NCI-H2081 treated with DMSO at 0.1 percent for 48 hours (cell line): ENCODE measurements at places on chromosomes 4 and X.
A peak's percentile ranks its signal among the peaks of the same experiment; 100 is the strongest.

GRCh38 chr4:165927366-165927765 lies 54.3 kb downstream of the TLL1 start:
- DNase-seq = no peak

DNA sequence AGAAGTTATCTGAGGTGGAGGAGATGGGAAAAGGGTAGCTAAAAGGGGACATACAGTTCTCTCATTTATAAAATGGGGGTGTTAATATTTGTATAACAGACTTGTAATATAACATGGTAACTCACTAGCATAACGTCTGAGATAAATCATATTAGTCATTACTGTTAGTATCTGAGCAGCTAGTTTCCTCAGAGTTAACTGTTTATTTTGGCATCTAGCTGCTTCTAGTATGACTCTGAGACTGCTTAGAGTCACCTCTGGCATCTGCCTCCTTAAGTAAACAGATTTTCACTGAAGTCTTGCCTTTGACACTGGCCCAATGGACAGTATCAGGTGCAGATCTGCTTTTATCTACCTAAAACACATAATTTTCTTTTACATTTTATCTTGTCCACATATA lies 58.1 kb downstream of the SLC30A9 start:
- DNase-seq = no peak

GRCh38 chrX:78429172-78429571 lies 101.8 kb upstream of the CYSLTR1 start:
- DNase-seq = no peak

- no peak for DNase-seq
Observed at GRCh38 chr4:155590796-155591585, 75.7 kb upstream of the GUCY1A1 start.

GRCh38 chr4:7978489-7978888 lies 38.8 kb upstream of the AFAP1 start:
- DNase-seq = no peak

- peak; percentile 71 for DNase-seq
Observed at GRCh38 chr4:152063621-152064240, 302.9 kb upstream of the GATB start.

DNA sequence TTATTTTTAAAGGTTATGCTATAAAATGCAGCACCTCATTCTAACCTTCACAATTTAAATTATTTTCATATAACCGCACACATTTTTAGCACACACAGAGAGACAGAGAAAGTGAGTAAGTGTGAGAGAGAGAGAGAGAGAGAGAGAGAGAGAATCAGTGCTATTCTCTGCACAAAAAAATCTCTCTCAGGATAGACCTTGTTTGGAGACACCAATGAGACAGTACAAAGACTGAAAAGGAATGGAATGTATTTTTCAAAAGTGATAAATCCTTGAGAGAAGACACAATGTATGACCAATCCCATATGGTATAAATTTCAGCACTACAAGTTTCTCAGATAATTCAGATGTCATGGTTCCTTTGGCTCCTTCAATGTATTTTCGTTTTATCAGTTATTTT lies 132.1 kb upstream of the PCDH18 start:
- no peak for DNase-seq

DNA sequence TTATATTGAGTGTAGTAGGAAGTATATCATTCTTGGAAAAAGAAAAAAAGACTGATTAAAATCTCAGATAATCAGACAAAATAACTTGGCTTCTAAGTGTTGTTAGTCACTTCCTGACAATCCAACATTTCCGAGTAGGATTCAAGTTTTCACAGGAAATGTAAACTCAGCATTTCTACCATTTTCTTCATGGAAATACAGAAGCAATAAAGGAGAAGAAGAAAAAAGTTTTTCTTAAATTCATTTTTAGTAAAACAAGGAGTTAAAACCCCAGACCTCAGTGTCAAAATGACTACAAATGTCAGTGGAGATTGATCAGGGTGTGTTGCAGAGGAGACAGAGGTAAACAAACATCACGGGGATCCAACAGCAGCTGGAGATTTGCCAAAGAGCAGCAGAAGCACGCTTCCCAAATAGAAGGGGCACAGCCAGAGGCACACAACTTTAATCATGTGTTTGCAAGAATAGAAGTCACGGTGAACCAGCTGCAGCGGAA lies 129.3 kb upstream of the FAM9B start:
- peak; percentile 23 for DNase-seq

- no peak for DNase-seq
Observed at GRCh38 chr4:28702571-28702970, 1841.9 kb downstream of the STIM2 start.

DNA sequence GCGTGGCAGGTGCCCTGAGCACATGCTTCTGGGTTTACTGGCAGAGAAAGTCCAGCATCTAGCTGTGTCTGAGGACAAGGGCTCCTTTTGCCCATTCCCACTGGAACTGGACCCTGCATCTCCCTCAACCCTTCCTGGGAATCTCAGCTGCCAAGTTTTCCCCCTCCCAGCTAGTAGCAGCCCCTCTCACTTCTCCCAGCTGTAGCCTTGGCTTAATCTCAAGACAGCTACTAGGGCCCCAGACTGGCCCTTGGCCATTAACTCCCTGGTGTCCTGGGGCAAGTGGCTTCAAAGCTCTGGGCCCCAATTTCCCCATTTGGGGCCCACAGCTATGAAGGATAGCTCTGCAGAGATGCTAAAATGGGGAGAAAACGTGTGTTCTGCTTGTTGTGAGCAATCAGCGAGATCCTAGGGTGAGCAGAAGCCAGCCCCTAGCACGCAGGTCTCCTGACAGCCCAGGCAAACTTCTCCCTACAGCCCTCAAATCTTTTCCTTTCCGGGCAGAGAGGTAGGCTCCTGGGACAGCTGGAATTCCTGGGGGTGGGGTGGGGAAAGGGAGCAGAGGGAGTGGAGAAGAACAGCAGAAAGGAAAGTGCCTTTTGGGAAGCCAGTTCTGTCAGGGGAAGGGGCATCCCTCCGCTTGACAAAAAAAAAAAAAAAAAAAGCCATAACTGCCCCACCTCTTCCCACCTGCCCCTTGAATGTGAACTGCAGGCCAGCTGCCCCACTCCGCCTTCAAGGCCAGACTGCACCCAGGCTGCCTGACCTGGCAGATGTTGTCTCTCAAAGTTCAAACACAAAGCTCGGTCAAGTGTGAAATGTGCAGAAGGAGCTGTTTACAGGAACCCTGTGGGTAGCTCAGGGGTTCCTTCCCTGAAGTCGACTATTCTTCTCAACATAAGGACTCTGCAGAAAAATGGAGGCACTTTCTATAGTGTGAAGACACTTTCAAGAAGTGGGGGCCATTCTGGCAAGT lies 16.6 kb downstream of the FGD1 start:
- DNase-seq = no peak

- no peak for DNase-seq
Observed at GRCh38 chr4:184550476-184550875, 76.1 kb upstream of the IRF2 start.

- no peak for DNase-seq
Observed at GRCh38 chr4:101271516-101271915, 75.8 kb downstream of the PPP3CA start.

GRCh38 chrX:21907260-21907659 lies 33.2 kb upstream of the SMS start:
- DNase-seq = no peak

DNA sequence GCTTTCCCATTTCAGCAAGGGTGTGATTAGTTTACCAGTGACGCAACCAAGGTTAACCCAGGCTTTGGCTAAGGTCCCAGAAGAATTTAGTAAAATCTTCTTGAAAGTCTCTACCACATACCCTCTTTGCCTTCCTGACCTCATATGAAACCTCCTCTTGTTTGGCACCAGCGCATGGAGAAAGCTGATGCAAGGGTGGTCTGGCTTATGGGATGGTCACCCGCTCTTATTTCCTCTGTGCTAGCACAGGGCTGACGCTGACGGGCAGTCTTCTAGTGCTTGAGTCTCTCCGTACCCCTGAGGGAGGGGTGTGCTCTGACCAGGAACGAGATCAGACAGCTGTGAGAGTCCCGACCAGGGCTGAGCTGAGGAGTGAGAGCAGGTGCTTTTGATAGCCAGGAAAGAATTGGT lies 137.6 kb downstream of the TENM3 start:
- no peak for DNase-seq

DNA sequence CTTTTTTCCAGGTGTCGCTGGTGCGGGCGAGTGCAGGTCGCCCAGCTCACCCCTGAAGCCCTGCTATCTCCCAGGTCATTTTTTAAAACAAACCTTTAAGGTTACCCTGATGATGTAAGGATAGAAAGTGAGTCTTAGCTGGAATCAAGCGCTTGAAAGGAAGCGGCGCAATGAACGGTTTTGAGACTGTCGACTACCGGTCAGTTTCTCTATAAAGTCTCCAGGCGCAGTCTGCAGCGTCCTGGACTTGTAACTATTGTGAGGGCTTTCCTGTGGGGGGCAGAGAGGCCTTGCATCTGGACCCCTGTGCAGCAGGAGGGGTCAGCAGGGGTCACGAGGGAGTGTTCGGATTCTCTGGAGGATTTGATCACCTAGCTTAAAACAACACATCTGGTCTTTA lies 1.6 kb downstream of the KIT start:
- DNase-seq = no peak

DNA sequence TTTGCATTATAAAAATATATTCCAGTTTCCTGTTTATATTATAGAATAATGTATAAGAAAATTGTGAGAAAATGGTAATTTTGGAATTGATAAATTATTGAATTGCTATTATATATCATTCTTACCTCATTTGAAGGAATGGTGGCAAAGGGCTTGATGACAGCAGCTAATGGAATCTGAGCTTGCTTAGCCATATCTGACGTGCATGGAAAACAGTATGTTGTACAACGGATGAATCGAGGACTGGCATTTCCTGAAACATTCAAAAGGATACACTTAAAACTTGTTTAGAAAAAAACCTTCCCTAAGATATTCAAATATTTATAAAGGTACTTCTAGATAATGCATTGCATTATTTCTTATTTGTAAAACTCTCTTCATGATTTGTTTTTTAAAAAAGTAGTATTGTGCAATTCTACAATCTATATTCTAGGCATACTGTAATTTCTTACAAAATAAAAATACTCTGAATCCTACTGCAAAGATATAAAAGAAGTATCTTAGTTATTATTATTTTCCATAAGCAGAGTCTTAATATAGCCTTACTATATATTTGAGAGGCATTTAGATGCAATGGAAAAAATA lies 38.3 kb downstream of the SEC24D start:
- no peak for DNase-seq

DNA sequence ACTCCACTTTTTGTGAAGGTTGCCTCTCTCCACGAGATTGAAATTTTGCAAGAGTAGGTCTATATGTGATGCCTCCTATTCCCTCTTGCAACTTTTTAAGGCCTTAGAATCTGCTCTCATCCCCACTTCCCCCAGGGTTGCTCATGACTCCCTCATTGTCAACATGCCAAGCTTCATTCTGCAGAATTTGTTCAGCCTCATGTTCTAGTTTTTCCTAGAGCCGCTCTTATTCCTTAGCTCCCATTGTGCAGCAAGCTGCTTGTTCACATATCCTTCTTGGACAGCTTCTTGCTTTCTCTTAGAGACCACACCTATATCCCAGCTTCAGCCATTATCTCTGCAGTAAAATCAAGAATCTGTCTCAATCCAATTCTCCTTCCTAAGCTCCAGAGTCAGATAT lies 82.4 kb downstream of the CNGA2 start:
- no peak for DNase-seq

- no peak for DNase-seq
Observed at GRCh38 chr4:182400081-182400480, 156.9 kb downstream of the TENM3 start.

GRCh38 chr4:14359991-14360390 lies 642.3 kb upstream of the CPEB2 start:
- no peak for DNase-seq

DNA sequence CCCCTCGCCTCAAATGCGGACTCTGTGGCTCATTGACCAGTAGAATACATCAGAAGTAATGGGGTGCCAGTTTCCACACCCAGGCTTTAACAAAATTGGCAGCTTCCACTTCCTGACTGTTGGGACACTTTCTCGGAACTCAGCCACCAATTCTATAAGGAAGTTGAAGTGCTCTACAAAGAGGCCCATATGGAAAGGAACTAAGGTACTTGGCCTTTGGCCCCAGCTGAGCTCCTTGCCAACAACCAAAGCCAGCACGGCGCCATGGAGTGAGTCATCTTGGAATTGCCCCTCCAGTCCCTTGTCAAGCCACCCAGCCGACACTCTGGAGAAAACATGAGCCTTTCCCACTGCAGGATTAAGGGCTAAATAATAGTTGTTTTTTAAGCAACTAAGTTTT lies 262.2 kb upstream of the INTU start:
- DNase-seq = no peak

DNA sequence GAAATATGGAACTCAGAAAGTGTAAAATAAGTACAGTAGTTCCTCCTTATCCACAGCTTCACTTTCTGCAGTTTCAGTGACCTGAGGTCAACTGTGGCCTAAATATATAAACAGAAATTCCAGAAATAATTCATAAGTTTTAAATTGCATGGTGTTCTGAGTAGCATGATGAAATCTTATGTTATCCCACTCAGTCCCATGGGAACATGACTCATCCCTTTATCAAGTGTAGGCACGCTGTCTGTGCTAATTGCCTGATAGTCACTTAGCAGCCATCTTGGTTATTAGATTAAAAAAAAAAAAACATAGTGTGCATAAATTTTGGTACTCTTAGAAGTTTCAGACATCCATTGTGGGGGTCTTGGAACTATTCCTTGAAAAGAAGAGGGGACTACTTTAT lies 983.4 kb upstream of the ADGRL3 start:
- no peak for DNase-seq
